ENCODE measurements at places on chromosomes 6 and 20. TPM values are rescaled to one million over a fixed set of nuclear protein-coding genes. Genes with fewer than 3 reads are reported as not detected.
A peak's percentile ranks its signal among the peaks of the same experiment; 100 is the strongest.

The C20orf96 gene
- total RNA-seq: 7.8 TPM

The LIN28B gene
- total RNA-seq: not detected

The MRPS18A gene
- total RNA-seq: 46.4 TPM

The E2F1 gene
- total RNA-seq: 64.9 TPM

The BMP2 gene
- not detected for total RNA-seq

The ATG5 gene
- total RNA-seq: 29.3 TPM

The CDH22 gene
- total RNA-seq: not detected

The MEP1A gene
- total RNA-seq: not detected

The SCUBE3 gene
- not detected for total RNA-seq

The KCNG1 gene
- not detected for total RNA-seq

The TRDN gene
- not detected for total RNA-seq

GRCh38 chr6:20660534-20660933, 126.3 kb downstream of the CDKAL1 start:
- H3K4me1 ChIP-seq: no peaks in the 10 kb centered on the region
- H3K36me3 ChIP-seq: peaks cover 5% of the 10 kb centered on the region
- no peak for DNase-seq

DNA sequence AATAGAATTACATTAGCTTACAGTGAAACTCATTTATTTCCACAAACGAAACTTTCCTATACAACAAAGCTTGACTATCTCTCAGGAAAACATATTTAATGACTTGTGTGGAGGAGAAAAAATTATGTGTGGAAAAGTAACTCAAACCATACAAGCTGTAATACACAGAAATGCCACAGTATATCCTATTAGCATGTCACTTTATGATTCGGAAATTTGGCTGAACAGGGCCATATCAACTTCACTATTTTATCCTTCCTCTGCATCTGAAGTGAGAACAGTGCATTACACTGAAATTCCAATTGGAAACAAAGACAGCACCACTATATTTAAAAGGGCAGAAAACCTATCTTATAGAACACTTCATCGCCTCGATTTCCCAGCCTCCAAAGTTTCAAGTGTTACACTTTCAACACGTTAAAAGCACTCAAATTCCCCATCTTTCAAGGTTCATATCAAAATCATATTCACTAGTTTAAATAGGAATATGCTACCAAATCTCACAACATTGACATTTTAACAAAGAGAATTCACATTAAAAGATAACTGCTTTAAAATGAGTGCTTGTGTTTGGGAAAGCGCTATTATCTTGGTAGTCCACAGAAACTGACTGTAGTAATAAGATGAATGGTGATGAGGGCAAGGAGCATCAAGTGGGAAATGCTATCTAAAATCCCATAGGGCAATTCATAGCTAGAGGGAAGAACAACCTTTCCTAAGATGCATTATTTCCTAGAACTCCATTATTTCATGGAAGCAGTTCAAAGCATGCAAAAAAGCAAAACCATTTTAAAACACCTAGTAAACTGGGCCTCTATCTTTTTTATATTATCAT, 1.8 kb downstream of the REV3L start:
- peaks cover 5% of the 10 kb centered on the region for H3K36me3 ChIP-seq
- DNase-seq: no peak
- H3K27me3 ChIP-seq: no peaks in the 10 kb centered on the region
- H3K27ac ChIP-seq: peak overlapping the region; percentile 93
- peaks cover 49% of the 10 kb centered on the region for H3K4me1 ChIP-seq

DNA sequence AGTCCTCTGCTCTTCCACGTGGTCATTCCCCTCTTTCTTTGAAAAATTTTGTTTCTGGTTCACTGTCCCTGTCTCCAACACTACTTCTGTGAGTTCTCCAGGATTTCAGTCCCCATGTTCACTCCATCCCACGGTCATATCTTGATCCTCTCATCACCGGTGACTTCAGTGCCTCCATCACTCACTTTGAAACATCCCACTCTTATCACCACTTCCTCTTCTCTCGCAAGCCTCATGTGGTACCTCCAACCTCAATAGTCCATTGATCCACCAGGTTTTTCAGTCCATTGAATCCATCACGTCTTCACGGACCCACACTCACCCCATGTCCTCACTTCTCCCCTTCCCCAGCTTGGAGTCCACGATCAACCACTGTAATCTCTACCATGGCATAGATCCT, 64.8 kb downstream of the CARMIL1 start:
- H3K4me3 ChIP-seq: no peak overlapping the region
- H3K4me1 ChIP-seq: no peaks in the 10 kb centered on the region
- no peak for DNase-seq
- no peaks in the 10 kb centered on the region for H3K27me3 ChIP-seq
- no peak overlapping the region for H3K27ac ChIP-seq

DNA sequence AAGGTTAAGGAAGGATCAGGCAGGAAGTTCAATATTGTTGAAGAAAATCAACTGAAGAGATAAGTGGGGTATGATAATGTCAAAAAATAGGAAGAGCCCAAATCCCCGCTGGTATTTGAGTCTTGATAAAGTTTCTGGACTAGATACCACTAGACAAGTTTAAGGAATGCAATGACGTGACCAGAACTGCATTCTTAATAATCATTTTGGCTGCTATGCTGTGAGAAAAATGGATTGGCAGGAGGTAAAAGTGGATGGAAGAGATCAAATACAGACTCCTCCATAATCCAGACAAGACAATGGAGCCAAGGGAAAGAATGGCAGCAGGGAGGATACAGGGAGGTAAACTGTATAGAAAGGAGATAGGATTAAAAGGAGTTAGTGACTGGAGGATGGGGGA, 128.2 kb downstream of the COL12A1 start:
- no peaks in the 10 kb centered on the region for H3K27me3 ChIP-seq
- no peak overlapping the region for H3K27ac ChIP-seq
- no peak for DNase-seq
- H3K4me3 ChIP-seq: no peak overlapping the region

DNA sequence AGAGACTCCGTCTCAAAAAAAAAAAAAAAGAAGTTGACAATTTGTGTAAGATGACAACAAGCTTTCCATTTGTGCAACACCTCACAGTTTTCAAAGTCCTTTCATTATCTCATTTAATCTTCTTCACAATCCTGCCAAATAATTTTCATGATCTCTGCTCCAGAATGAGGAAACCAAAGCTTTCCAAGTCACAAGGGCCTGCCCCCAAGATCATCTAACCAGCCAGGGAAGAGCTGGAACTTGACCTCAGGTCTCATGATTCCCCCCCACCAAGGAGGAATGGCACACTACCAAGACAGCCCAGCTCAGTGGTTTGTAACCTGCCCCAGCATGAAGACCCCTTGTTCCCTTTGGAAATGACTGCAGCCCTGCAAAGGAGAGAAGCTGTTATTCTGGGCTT, 74.0 kb upstream of the PIM1 start:
- no peak for DNase-seq
- peaks cover 24% of the 10 kb centered on the region for H3K4me1 ChIP-seq
- H3K27ac ChIP-seq: no peak overlapping the region
- H3K27me3 ChIP-seq: peaks cover 2% of the 10 kb centered on the region
- H3K36me3 ChIP-seq: no peaks in the 10 kb centered on the region

DNA sequence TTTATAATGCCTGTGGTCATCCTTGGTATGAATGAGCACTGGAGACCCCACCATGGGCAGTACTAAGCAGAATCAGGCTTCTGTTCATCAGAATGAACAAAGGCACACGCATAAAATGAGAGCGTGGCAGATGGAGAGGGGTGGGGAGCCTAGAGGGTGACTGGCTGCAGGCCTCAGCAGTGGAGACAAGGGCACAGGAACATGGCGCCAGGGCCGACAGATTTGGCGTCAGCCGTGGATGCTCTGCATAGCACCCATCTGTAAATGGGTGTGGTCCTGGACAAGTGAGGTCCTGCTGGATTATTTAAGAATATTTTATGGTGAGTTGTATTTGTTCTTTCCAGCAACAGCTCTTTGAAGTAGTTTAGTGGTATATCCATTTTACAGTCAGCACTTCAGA, 33.1 kb downstream of the E2F3 start:
- no peak overlapping the region for H3K27ac ChIP-seq
- H3K36me3 ChIP-seq: peaks cover 75% of the 10 kb centered on the region
- H3K4me3 ChIP-seq: no peak overlapping the region
- H3K4me1 ChIP-seq: peaks cover 5% of the 10 kb centered on the region
- no peaks in the 10 kb centered on the region for H3K27me3 ChIP-seq
- no peak for DNase-seq

- H3K27me3 ChIP-seq: peaks cover 51% of the 10 kb centered on the region
- no peak within 1 kb of the TSS for H3K4me3 ChIP-seq
- no peak for DNase-seq
- no peak within 1 kb of the TSS for H3K27ac ChIP-seq
Observed at GRCh38 chr20:57329608-57330221, at the start of gene SPO11. Gene SPO11 (plus strand): TSS chr20:57329803. CDS start chr20:57329868, 65 bp downstream.

Measured in activated CD4-positive, alpha-beta T cell treated with anti-CD3 and anti-CD28 coated beads, Interleukin-2, amount 10 ng/mL, durations not matched to agents 7 days and 5 days (primary cell).